ENCODE measurements at places on chromosomes 5 and 9.

DNA sequence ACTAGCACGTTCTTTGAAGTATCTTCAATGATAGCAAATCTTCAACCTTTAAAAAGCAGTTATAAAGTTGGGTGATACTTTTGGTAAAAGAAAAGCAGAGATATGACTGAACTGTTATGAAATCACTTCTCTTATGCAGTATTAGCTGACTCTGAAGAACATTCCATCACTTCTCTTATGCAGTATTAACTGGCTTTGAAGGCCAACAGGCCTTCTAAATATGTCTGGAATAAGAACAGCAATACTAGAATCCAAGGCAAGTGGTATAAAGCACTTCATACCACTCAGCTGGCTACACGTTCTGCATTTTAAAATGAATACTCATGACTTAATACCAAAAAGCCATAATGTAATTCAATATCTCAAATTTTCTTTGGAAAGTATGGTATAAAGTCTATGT is 17.3 kb downstream of the SKIC3 start:
- no peak for DNase-seq

DNA sequence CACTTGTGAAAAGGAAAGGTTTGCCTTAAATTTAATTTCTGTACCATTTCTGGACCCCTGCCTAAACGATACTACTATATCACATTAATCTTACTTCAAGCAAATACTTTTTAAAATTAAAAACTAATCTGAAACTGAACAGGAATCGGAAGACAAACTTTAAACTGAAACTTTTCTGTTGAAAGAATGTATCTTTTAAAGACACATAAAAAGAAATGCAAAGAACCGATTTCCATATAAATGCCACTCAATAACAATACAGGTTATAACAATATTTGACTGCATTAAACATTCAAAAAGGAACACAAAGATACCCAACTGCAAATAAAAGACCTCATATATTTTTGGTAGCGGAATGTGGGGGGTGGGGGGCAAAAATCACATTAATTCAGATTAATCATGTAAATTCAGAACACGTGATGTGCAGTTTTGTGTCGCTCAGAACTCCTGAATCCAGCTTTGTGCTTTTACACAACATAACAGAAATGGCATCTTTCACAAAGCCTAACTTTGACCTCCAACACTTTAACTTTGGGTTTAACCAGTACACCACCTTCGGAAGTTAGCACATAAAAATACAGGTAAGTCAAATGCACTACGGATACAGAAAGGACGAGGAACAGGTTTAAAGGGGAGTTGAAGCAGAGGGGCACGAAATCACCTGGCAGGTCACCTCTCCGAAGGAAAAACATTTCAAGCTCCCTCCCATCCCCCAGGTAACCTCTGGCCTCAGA is 925 bp downstream of the LIFR start:
- no peak for DNase-seq

DNA sequence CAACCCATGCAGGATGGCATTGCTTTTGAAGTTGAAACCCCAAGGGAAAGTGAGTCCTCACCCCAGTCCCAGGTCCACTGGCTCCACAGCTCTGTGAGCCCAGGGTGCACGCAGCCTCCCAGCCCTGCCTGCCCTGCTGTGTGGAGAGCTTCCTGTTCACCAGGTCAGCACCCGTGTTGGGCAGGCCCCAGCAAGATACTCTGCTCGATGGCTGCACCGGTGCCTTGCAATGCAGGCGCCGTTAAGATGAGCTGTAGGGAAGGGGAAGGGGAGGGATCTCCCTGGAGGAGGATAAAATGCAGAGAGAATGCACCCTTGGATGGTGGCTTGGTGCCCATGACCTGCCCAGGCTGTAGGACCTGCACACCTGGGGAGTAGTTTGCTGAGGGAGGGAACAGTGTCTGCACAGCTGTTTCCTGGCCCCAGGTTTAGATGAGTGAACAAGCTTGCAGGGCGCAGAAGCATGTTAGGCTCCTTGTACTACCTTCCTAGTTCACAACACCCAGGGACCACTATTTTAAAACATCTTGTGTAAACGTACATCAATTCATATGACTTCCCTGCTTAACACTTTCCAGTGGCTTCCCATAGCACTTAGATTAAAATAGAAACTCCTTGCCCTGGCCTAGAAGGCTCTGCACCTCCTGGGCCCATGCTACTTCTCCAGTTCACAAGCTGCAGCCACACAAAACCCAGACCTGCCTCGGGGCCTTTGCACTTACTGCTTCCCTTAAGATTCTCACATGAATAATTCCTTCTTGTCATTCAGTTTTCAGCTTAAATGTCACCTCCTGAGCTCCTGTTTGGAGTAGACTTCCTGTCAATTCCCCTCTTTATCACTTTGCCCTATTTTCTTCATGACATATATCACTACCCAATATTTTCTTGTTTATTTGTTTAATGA is 19.6 kb downstream of the FAT2 start:
- DNase-seq = no peak

GRCh38 chr9:95218773-95219172 is 98.7 kb downstream of the FANCC start:
- DNase-seq = no peak

- DNase-seq = peak; percentile 64
Observed at GRCh38 chr9:99058964-99059921, 45.7 kb upstream of the TGFBR1 start.

GRCh38 chr9:98306384-98307145 is 51.1 kb upstream of the TBC1D2 start:
- no peak for DNase-seq

DNA sequence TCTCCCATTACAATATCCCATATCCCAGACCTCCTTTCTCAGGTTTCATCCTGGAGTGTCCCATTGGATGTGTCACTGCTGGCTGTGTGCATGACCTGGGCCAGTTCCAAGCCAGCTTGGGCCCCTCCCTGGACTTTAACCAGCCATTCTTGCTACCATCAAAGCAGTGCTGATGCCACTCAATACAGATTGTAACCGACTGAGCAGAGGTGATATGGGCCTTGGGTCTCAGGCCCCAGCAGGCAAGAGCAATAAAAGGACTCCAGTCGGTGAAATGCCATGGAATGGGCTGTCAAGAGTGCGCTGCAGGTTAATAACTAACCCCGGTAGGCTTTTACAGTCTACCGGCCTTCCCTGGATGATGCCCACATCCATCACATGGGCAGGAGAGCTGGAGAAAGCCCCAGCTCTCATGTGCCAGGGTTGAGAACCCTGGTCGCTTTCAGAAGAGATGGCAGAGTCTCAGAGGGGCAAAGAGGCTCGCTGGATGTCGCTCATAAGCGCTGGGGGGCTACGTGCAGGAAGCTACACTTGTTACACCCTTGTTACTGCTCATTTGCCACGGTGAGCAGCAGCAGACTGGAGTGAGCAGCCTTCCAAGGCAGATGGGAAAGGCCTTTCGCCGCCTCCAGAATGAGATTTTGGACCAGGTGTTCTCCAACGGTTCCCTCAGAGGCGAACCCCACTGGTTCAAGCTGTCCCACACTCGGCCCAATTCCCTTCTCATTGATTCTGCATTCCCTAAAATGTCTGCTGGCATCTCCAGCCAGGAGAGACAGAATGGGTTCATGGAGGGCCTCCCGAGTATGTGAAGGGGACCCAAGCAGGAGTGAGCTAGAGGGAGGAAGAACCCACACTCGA is 13.2 kb downstream of the EPB41L4B start:
- no peak for DNase-seq

DNA sequence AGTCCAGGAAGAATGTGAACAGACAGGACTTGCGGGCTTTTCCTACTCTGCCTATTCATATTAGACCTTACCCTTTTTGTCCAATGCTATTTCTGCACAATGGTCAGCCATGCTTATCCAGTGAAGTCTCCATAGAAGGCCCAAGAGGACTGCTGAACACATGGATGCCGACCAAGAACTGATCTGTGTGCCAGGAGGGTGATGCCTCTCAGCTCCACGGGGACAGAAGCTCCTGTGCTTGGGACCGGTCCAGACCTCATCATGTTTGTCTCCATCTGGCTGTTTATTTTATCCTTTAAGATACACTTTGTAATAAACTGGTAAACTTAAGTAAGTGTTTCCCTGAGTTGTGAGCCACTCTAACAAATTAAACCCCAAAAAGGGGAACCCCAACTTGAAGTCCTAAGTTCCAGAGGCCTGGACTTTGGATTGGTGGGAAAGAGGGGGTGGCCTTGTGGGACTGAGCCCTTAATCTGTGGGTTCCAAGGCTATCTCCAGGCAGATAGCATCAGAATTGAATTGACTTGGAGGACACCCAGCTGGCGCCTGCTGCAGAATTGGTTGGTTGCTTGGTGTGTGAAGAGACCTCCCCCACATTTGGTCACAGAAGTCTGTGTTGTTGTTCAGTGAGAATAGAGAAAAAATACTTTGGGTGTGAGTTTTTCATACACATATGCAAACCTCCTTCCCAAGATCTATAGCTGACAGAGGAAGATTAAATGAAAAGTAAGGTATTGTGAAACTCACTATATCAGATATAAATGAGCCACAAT is 57.9 kb upstream of the ANKH start:
- DNase-seq = no peak

GRCh38 chr9:112705768-112706427 is 12.0 kb downstream of the INIP start:
- DNase-seq = no peak

DNA sequence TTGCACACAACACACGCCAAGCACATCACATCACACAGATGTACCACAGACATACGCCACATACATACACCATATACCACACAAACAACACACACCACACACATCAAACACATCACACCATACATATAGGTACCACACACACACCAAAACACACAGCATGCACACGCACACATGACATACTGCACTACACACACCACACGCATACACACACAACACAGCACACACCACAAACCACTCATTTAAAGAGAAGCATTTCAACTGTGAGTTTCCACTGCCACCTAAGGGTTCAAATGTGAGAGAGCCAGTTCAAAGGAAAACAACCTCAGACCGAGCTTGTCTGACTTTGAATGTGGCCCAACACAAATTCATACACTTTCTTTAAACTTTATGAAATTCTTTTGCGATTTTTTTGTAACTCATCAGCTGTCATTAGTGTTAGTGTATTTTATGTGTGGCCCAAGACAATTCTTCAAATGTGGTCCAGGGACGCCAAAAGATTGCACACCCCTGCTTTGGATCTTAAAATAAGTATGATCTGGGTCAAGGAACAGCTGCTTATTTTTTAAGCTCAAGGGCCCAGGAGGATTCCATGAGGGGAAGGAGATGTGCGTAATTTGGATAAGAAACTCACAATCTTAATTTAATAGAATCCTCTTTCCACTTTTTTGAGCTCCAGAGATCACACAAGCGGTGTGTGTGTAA is 494.6 kb downstream of the GADD45G start:
- peak; percentile 35 for DNase-seq

DNA sequence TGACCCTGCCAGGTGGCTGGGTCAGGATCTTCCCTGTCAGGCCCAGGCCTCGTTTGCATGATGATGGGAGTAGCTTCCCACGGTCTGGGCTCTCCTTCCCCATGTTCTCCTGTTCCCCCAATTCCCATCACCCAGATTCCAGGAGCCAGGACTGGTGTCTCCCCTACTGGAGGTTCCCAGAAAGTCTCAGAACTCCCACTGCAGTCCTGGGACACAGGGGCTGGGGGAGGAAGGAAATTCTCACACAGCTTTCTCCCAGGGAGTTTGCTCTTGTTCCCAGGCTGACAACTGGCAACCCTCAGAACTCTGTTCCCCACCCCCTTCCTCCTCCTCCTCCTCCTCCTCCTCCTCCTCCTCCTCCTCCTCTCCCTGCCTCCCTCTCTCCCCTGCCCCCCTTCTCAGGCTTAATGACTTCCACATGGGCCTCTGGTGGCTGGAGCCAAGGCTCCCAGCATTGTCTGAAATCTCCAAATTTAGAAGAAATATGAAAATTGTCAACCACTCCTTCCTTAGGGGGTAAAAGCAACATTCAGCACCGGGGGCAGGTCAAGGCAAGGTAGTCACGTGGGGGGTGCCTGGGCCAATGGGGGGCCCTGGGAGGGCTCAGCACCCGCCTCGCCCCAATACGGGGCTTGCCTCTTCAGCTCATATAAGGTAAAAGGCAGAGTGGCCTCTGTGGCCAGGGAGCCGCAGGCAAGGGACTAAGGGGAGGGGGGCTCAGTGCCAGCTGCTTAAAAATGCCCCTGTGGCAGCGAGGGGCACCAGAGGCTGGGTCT is 27.3 kb upstream of the IL17B start:
- no peak for DNase-seq

GRCh38 chr9:10387282-10387681 is 225.5 kb downstream of the PTPRD start:
- DNase-seq = no peak

- DNase-seq = no peak
Observed at GRCh38 chr9:71353720-71354119, 232.3 kb upstream of the TRPM3 start.

GRCh38 chr9:110916403-110916802 is 121.9 kb downstream of the LPAR1 start:
- no peak for DNase-seq

DNA sequence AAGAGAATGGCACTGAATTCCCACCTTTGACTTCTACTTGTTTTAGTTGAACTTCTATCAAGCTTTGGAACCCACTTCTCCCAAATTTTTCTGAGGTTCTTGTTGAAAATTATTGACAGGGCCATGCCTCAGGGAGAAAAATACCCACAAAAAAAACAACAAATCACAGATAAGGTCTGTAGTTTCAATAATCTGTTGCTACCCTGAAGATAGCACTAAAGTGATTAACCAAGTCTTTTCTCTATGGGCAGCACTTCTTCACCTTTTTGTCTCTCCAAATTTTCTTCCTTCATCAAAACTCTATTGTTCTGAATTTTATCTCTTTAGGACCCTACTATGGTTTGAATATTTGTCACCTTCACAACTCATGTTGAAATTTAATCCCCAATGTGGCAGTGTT is 154.3 kb upstream of the FGF10 start:
- DNase-seq = no peak

- no peak for DNase-seq
Observed at GRCh38 chr5:34721327-34721726, 65.2 kb downstream of the RAI14 start.

GRCh38 chr5:87307796-87308423 is 40.2 kb downstream of the RASA1 start:
- no peak for DNase-seq

DNA sequence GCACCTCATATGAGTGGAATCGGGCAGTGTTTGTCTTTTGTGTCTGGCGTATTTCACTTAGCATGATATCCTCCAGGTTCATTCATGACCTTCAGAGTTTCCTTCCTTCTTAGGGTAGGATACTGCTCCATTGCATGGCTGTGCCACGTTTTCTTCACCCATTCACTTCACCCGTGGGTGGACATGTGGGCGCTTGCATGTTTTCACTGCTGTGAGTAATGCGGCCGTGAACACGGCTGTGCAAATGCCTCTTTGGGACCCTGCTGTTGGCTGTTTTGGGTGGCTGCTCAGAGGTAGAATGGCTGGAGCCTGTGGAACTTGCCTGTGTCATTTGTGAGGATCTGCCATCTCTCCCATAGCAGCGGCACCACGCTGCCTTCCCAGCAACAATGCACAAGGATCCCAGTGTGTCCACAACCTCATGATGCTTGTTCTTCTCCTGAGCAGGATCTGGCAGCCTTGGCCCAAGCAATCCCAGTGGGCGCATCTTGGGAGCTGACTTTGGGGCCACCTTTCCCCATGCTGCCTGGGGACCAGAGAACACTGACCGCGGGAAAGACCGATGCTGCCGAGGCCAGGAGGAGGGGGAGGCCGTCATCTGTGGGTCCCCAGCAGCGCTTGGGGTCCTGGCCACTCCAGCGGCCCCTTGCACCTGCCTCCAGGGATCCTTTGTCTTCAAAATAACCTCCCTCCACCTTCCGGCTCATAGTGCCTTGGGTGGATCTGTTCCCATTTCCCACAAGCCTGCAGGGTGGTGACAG is 2.3 kb upstream of the SCGB3A1 start:
- DNase-seq = no peak

Measured in activated CD4-positive, alpha-beta T cell treated with anti-CD3 and anti-CD28 coated beads, Interleukin-2, amount 50 U/mL, for 16 hours (primary cell).